Non-pigmented ciliary epithelial cell (primary cell): ENCODE measurements at places on chromosomes 16 and 17.

- no peak for DNase-seq
Measured at GRCh38 chr16:27920391-27920891, 143.1 kb downstream of the GSG1L start.

DNA sequence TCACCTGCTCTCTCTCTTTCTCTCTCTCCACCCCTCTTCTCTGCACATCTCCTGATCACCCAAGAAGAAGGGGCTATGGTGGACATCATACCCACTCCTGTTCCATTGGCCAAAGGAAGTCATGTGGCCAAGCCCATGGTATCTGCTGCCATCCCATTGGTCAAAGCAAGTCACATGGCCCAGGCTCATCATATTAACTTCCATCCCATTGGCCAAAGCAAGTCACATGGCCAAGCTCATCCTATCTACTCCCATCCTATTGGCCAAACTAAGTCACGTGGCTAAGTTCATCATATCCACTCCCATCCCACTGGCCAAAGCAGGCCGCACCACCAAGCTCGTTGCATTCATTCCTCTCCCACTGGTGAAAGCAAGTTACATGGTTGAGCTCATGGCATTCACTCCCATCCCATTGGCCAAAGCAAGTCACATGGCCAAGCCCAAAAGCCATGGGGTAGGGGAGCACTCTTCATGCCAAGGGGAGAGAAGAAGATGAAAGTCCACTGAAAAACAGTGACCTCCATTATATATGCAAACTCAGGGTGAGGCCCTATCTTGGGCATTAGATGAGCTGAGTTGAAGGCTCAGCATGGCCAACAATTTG, 29.2 kb downstream of the SNX20 start:
- no peak for DNase-seq

GRCh38 chr17:73099511-73099910, 7.0 kb upstream of the SLC39A11 start:
- no peak for DNase-seq

- DNase-seq, result no peak
Measured at GRCh38 chr17:76734080-76734840, 2.9 kb downstream of the SRSF2 start.

DNA sequence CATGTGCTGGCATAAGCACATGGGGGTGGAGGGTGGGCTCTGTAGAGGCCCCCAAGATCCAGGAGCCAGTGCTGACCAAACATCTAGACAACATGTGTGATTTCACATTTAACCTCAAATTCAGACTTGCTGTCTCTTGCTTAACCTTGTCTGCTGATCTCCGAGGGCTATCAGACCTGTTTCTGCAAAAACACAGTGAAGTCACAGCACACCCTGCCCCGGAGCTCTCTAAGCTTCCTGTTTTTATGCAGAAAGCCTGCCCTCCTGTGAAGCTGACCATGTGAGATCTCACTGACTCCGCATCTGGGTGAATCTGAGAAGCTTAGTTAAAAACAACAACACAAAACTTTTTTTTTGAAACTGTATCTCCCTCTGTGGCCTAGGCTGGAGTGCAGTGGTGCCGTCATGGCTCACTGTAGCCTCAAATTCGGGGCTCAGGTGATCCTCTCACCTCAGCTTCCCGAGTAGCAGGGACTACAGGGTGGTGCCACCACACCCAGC, 6.6 kb upstream of the DPEP2 start:
- DNase-seq, result no peak

DNA sequence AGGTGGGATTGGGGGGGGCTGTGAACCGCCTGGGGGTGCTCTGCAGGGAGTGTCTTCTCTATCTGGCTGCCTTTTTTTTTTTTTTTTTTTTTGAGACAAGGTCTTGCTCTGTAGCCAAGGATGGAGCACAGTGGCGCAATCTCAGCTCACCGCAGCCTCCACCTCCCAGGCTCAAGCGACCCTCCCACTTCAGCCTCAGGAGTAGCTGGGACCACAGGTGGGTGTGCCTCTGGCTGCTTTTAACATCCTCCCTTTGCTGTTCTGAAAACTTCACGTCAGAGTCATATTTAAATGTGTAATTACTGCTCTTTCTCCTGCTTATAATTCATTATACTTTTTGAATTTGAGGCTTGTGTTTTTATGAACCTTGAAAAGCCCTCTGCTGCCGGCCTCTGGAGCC, 78.4 kb downstream of the ZNF778 start:
- no peak for DNase-seq

GRCh38 chr17:17897442-17897841, 60.7 kb upstream of the SREBF1 start:
- DNase-seq, result no peak

DNA sequence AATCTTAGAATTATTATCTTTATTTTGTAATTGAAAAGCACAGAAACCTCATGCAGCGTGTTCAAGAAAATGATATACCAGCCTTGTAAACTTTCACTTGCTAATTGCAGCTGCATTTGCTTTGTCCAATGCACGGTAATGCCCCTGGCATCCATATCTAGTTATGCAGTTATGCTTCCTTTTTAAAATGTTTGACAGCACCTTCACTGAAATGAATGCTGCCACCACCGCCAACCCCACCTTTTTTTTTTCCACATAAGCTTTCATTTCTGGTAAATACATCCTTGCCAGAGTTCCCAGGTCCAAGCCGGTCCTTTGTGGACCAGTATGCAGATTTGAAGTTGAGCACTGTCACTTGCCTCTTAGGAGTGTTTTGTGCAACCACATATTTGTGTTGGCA, 338.8 kb downstream of the WWOX start:
- DNase-seq, result no peak

- no peak for DNase-seq
Measured at GRCh38 chr17:64418506-64419339, 28.1 kb upstream of the PECAM1 start.
